ENCODE measurements at places on chromosomes 7 and 10.

DNA sequence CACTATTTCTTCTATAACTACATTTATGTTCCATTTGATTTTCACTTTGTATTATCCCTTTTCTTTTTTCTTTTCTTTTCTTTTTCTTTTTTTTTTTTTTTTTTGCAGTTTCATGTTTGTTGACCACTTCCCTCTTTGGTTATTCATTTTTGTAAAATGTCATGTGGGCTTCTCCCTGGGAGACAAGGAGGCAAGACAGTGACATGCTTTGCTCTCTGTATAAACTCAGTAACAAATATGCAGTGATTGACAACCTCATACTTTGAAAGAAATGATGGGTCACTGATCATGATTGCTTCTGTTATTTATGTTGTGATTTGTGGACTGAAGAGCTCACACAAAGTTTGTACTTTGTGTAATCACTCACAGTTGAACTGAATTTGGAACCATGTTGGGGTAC, 90.2 kb upstream of the ABI1 start:
- DNase-seq: no peak

DNA sequence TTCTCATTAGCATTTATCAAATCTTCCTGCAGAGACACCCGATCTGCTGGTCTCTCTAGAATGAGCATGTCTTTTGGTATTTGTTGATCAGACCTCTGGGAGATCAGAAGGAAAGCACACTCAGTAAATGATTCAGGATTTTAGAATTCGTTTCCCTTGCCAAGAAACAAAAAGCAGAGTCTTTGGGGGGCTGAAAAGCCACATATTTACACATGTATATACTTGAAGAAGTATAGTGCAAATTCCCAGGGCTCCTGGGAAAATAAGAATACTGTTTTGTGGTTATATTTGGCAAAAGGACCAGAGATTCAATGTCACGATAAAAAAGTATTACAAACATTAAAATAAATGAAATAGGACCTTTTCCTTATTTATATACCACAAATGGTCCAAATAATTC, 100.2 kb downstream of the AGMO start:
- peak; percentile 18 for DNase-seq

GRCh38 chr7:136857573-136857972, 10.9 kb upstream of the CHRM2 start:
- DNase-seq: no peak

GRCh38 chr10:62373639-62373994, 552 bp upstream of the ZNF365 start:
- DNase-seq: no peak

- DNase-seq: no peak
Measured at GRCh38 chr7:20264623-20265022, 47.4 kb upstream of the MACC1 start.

DNA sequence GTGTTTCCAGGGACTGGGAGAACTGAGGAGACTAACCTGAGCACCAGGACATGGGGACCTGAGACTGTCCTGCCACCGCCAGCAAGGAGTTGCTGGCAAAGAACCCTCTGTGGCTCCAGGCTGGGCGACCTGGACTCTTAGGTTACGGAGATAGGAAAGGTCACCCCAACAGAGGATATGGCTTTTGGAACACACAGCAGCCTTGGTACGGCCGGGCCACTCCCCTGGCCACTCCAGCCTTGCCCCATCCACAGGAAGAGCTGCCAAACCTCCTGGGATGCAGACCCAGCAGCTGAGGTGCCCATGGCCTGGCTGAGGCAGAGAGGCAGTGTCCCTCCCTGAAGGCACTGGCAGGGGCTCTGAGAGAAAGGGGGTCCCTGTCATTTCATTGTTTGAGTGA, 137.8 kb downstream of the OAT start:
- no peak for DNase-seq

DNA sequence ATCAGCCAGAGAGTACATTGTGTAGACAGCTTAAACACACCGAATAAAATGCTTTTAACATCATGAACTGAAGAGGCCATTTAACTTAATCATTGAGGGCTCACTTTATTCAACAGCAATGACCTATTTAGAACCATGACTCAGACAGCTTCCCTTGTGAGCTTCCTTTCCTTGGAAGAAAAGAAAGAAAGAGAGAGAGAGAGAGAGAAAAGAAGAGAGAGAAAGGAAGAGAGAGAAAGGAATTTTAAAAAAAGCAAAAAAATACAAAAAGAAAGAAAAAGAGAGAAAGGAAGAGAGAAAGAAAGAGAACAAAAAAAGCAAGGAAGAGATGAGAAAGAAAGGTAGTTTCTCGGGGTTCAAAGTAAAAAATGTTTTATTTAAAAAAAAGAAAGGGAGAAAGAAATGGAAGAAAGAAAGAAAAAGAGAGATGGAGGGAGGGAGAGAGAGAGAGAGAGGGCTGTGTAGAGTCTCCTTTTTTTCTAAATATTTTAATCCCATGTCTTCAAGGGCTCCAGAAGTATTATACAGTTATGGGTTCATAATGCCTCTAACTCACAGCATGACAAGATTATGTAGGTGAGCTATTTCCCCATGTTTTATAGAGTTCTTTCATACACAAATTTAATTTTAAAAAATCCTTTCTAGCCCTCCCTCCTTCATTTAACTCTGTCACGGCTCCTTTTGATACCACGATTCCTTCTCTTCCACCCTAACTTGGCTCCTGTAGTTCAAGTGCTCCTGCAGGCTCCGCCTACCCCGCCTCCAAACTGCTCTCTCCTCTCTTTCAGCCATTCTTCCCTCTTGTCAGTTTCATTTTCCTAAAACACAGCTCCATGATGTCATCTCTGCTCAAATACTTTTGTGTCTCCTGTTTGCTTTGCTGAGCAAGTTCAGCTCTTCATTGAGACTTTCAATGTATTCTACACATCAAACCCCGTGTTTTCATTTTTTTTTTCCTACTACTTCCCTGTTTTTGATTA, 85.5 kb downstream of the PRTFDC1 start:
- DNase-seq: no peak

- DNase-seq: no peak
Measured at GRCh38 chr7:85750454-85750949, 563.6 kb upstream of the SEMA3D start.

DNA sequence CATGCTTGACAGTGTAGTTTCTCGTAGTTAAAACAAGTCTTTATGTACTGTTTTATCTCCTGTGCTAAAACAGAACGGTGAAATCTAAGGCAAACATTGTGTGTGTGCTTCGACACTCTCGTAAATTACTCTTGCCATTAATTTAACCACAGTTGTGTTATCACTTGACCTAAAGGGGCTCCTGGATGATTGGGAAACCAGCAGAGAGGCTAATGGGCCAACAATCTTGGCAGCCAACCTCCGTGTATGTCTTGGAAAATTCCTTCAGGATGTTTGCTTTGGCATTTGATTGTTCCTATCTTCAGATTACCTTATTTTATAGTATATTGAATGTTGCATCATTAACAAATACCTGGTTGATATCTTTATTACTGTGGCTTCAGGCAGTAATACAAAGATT, 409.5 kb downstream of the SDK1 start:
- no peak for DNase-seq

- no peak for DNase-seq
Measured at GRCh38 chr7:37756797-37757551, 73.4 kb downstream of the GPR141 start.

DNA sequence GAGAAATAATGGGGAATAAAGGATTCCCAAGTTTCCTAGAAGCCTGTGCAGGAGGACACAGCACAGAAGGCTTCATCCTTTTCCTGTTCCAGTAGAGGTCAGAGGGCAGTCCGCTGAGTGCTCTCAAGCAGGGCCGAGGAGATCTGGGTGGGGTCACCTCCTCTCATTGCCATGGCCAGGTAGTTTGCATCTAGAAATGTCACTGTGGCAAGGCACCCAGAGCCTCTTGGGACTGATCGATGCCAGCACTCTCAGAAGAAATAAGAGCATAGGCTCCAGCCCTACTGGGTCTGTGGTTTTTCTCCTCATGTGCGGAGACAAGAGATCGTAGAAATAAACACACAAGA, 7.9 kb downstream of the NUB1 start:
- no peak for DNase-seq

- DNase-seq: no peak
Measured at GRCh38 chr10:73946253-73947145, 35.6 kb downstream of the PLAU start.

- no peak for DNase-seq
Measured at GRCh38 chr10:114519306-114519669, 115.0 kb upstream of the AFAP1L2 start.

- DNase-seq: no peak
Measured at GRCh38 chr7:32415936-32416335, 74.2 kb downstream of the LSM5 start.

DNA sequence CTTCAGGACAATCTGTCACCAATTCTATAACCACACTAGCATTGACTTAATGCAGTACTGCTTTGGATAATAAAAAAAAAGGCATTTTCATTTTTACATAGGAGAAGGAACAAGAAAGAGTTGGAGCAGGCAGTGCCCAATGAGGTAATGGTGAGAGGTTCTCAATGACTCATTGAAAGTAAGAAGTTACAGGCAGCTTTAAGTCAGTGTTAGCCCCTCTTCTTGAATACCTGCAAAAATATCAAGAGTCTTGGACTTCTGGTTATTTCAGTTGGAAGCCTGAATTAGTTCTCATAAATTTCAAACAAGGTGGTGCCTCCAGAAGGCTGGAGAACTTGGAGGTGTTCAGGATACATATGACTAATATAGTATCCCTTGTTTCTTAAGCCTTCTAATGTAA, 422.5 kb downstream of the HTR7 start:
- no peak for DNase-seq

- no peak for DNase-seq
Measured at GRCh38 chr10:71077796-71078453, 134.4 kb upstream of the UNC5B start.

- no peak for DNase-seq
Measured at GRCh38 chr7:73353243-73353642, 25.3 kb downstream of the FKBP6 start.

DNA sequence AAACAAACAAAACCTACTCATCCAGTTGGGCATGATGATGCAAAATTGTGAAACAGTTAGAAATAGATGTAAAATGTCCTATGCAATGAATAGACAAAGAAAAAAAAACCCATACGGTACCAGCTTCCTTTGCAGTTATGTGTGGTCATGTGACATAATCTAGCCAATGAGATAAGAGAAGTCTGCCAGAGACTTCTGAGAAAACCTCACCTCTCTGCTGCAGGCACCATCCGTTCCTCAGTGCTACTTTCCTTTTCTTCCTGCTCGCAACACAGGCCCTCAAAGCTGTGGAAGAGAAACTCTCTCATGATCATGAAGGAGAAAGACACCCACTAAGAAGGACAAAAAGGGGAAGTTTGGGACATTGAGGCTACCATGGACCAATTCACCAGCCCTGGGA, 76.8 kb upstream of the CARD11 start:
- DNase-seq: no peak

DNA sequence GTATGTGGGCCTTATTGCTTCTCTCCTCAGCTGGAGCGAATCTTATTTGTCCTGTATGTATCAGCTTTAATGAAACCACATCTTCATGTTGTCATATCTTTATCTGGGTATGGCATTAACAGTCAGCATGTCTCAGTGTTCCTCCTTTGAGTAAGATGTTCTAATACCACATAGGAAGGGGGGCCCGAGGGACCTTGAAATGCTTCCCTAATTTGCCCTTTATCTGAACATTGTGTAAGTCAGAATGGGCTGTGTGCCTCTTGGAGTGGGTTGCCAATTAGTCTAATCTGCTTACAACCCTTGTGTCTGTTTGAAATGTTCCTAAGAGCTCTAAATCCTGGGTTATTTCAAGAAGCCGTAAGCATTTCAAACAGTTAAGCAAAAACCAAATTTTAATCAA, 623.8 kb downstream of the SUGCT start:
- no peak for DNase-seq

GRCh38 chr7:147664541-147664940, 926.0 kb upstream of the C7orf33 start:
- DNase-seq: no peak

- no peak for DNase-seq
Measured at GRCh38 chr10:130045091-130045652, 65.5 kb downstream of the C10orf143 start.

GRCh38 chr10:74373059-74373458, 222.0 kb downstream of the ADK start:
- no peak for DNase-seq

DNA sequence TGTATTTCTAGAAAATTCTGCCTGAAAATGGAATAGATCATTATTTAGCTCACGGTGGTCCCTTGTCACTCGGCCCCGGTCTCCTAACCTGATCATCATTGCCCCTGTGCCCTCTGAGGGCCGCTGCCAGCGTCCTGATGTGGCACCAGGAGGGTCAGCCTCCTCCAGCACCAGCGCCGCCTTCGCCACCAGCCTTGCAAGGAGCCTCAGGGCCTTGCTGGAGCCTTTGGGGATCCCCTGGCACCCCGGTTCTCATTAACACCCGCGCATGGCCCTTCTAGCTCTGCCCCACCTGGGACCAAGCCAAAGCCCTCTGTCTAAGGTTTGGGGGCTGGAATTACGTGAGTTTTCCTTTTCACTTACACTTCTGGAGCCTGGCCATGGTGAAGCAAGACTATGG, 282.5 kb upstream of the ADARB2 start:
- DNase-seq: no peak

- DNase-seq: no peak
Measured at GRCh38 chr7:45026984-45027773, 27.2 kb downstream of the CCM2 start.

- DNase-seq: no peak
Measured at GRCh38 chr7:22700559-22701002, 26.4 kb upstream of the IL6 start.

DNA sequence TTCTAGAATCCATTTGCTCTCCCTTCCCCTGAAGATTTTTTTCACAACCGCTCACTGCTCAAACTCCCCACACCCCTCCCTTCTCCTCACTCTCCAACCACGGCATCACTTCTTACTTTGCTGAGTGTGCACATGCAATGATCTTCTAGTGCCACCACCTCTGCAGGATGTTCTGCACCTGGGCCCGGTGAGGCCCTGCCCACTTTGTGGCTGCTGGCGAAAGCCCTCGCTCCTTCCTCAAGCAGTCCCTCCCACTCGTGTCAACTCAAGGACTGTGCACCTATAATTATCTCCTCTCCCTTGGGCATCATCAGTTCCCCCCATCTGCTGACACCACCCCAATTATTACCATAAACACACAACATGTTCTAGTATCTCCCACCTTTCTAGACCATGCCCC, 91.0 kb upstream of the LANCL2 start:
- no peak for DNase-seq

- DNase-seq: no peak
Measured at GRCh38 chr7:76241141-76241540, 39.4 kb downstream of the SRRM3 start.

DNA sequence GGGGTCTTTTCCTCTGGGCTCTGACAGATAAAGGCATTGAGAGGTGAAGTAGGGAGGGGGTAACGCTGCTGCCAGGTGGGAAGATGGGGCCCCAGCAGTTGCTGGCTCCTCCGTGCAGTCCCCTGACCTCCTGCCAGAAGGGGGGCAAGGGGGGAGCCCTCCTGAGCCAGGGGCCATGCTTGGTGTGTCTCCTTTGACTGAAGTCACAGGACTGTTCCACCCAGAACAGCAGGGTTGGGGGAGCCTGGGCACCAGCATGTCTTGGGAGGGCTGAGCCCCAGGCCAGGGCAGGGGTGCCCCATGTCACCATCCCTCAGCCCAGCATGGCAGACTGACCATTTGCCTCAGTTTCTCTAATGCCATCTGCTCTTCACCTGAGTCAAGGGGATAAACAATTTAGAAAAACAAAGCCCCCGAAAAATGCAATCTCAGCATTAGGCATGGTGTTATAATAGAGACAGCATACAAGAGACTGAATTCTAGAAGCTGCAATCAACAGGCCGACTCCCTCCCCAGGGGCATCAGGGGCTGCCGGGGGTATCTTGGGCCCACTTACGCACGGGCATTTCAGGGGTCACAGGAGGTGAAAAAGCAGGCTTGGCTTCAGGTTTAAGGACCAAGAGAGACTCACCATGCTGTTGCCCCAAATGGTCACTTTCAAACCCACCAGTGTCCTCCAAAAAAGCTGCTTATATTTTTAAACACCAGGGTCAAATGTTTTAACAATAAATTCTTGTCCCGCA, 108.6 kb upstream of the GPR26 start:
- DNase-seq: no peak

Measured in kidney epithelial cell (primary cell).